ENCODE measurements at places on chromosomes 12 and 14. TPM values are rescaled to one million over a fixed set of nuclear protein-coding genes. Genes with fewer than 3 reads are reported as not detected.

- DNase-seq, result no peak
These were observed 517.6 kb upstream of the ATP2B1 start for GRCh38 chr12:90226211-90226610.

- DNase-seq, result no peak
These were observed 6.7 kb downstream of the SERPINA9 start for GRCh38 chr14:94469261-94469660.

- no peak for DNase-seq
These were observed 1182.2 kb downstream of the FLRT2 start for GRCh38 chr14:86712176-86712575.

SLC39A2 gene
- total RNA-seq, result 0.83 TPM

IL22 gene
- not detected for total RNA-seq

DNA sequence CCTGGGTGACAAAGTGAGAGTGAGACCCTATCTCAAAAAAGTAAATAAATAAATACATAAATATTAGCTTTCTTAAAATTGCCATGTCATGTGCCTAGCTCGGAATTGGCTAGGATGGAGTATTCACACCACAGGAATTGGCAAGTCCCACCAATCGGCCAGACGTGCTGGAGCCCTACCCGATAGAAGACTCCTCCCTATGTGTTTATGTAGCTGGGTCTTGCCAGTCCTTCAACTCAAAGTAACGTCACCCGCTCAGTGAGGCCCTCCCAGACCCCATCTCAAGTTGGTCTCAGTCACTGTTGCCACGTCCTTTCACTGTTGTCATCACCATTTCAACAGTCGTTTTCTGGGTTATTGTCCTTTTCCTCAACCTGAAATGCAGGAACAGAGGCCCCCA, 20.2 kb downstream of the VRTN start:
- no peak for DNase-seq

MYH7 gene
- total RNA-seq, result 2.1 TPM

DNA sequence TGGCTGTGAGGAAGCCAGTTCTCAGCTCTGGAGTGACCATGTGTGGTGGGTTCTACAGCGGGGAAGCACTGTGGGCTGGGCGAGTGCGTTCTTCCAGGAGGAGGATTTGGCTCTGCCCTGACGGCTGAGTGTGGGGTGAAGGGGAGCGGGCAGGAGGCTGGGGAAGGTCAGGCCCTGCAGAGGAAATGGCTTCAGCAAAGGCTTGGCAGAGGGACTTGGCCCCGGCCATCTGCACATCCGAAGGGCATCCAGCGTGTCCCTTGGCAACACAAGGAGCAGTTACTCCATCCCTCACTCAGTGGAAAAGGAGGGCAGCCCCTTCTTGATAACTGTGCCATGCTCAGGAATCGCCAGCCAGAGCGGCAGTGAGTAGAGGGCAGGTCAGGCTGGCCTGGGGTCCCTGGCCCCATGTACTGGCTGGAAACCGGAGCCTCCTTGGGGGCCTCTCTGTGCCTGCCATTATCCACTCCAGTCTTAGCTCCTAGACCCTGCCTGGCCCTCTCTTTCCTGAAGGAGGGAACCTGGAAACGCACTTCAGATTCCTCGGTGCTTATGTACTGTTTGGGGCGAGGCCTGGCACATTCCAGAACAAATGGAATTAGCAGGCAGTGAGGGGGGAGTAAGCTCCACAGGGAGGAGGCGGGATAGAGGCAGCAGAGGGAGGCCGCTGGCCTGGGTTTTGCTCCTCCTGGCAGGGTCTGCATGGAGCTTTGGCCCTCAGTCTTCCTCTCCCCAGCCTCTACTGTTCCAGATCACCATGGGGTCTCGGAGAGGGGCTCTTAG, 133.6 kb upstream of the NCOR2 start:
- no peak for DNase-seq

- DNase-seq, result no peak
These were observed 12.4 kb upstream of the HHIPL1 start for GRCh38 chr14:99632410-99633035.
